ENCODE measurements at places on chromosomes 11 and 22. TPM values are rescaled to one million over a fixed set of nuclear protein-coding genes. Genes with fewer than 3 reads are reported as not detected.

DNA sequence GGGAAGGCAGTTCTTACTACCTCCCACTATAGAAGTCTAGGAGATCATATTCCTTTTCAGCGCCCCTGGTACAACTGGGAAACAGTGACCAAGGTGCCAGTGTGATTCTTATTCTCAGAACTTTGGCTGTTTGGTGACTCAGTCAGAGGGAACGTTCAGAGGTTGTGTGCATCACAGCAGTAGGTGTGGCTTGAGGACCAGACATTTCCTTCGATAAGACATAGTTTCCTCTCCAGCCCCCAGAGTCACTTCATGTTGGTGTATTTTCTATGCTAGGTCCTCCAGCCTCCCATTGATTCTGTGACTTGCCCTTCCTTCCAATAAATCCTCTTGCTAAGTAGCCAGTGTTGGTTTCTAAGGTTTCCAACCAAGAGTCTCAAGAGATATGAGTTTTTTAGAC, 171.9 kb upstream of the MPPED2 start:
- DNase-seq: no peak

GRCh38 chr11:38169286-38169685, 1571.2 kb upstream of the RAG2 start:
- DNase-seq: peak; percentile 76

- no peak for DNase-seq
Observed at GRCh38 chr22:25002241-25002985, 49.9 kb downstream of the KIAA1671 start.

- no peak for DNase-seq
Observed at GRCh38 chr22:45878051-45878781, 98.7 kb downstream of the WNT7B start.

DNA sequence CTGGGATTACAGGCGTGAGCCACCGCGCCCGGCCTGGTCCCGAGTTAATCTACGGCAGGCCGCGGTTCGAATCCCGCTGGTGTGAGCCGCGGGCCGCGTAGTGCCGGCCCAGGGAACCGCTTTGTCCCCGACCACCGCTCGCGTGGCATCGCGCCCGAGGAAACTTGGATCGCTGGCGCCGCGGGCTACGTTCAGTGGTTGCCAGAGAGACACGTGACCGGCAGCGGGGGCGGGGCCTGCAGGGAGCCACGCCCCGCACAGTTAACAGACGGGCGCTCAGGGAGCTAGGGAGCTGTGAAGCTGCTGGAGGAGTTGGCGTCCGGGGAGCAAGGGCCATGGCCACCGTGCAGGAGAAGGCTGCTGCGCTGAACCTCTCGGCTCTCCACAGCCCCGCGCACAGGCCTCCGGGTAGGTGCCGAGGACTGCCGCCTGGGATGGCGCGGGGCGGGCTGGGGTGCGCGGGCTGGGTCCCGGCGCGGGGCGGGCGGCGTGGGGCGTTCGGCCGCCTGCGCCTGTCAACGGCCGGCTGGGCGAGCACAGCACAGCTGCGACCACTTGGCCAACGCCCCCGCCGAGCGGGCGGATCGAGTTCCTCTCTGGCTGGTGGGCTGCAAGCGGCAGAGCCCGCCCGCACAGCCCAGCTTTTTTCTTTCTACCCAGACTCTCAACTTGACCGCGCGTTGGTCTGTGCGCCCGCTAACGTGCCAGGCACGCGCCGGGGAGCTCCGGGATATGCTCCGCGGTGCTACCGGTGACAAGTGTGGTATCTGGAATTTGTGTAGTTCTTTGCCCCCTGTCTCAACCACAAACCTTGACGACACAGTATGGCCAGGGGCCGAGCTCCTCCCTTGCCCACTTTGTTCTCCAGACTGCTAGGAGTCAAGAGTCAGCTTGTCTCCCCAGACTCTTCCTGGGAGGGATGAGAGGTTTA, at the start of gene DEPDC7:
Gene DEPDC7, plus strand, starts transcription at position 258 of the 931 bp plus-strand sequence. Its CDS starts 78 bp downstream, at position 336.
- DNase-seq: peak; percentile 72

GRCh38 chr11:6655020-6655789, 404 bp downstream of the DCHS1 start:
- no peak for DNase-seq

DNA sequence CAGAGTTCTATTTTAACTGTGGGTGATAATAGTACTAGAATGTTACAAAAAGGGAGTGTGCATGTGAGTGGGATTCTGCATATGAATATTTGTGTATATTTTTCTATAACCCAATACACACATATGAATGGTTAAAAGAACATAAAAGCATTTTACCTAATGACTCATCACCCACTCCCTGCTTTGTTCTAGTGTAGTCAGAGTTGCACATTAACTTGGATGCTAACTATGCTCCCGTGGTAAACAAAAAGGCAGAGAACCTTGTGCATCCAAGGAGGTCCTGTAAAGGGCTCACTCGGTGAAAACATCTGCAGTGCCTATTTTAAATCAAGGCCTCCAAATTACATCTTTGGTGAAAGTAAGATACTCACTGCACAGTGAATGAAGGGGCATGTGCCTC, 1289.4 kb downstream of the LRRC4C start:
- peak; percentile 50 for DNase-seq

GRCh38 chr11:78798663-78799062, 224.0 kb upstream of the NARS2 start:
- peak; percentile 42 for DNase-seq

- no peak for DNase-seq
Observed at GRCh38 chr11:8013833-8014232, 26.7 kb downstream of the EIF3F start.

DNA sequence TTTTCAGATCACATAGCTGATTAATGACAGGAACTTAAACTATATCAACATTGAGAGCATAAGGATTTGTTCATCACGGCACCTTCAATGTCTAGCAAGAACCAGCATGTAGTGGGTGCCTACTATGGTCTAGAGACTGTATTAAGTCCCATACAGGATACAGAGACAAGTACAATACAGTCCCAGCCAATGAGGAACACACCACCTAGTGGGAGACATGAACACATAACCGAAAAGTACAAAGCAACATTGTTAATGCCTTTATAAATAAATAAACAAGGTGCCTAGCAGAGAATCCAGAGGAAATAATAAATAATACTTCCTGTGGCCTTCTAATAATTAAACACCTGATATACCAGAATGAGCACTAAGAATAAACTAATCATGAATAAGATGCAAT, 87.7 kb upstream of the OPCML start:
- DNase-seq: no peak

DNA sequence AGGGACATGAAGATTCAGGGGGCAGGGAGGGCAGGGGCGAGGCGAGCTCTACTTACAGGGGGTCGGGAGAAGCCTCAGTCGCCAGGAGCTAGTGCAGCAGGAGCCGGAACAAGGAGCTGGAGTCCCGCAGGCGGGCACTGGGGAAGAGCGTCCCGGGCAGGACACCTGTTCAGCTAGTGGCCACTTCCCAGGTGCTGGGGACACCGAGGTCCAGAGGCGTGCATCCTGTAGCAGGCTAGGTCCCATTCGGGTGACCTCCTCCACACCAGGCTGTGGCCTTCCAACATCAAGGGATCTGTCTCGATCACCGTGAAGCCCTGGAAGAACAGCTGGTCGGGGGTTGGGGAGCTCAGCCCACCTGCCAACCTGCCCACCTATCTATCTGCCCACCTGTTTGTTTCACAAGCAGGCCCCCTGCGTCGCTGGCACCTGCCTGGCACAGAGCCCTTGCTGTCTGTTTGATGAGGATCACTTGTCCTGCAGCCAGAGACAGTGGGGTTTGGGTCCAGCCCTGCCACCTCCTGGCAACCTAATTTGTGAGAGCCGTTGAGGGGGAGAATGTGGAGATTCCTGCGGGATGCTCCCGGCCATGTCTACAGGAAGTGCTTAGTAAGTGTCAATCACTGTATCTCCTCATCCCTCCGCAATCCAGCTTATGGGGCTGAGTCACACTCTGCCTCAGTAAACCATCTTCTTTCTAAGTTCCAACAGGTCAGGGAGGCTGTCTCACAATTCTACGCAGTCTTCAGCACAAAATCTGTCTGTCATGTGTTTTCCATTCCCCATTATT, 940.9 kb downstream of the BRD1 start:
- DNase-seq: no peak

DNA sequence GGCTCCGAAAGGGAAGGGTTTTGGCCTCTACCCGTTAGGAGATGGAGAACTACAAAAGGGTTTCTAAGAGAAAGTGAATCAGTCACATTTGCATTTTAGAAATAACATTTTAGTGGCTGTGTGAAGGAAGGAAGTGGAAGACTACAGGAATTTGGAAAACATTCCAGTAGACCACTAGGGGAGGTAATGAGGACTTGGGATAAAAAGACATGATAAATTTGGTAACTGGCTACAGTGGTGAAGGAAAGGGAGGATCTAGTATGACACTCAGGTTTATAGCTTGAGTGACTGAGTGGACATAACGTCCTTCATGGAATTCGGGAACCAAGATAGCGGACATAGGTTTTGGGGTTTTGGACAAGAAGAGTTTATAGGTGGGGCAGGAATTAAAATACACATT, 7.0 kb upstream of the RRM1 start:
- peak; percentile 39 for DNase-seq

DNA sequence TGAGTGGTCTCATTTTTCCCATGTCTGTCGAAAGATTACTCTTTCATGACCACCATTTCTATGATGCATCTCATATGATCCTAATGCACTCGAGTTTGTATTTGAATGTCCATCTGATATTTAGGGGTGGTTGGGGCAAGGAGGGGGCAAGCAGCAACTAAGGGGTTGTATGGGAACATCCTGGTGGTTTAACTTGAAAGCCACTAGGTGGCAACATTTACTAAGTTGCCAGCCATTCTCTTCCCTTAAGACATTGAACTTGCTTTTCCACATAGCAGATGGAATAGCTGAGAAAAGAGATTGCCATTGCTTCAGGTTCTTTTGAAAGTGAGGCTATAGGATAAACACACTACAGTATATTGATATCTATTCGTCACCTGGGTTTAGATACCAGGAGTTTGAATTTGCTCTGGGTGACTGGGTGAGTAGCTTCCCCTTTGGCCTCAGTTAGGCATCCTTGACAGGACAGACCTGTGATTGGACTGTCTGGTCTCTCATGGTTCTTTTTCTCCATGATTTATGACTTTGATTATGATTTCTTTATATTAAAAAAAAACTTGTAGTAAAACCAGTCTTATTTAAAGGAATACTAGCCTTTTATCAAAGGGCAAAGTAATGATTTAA, 32.4 kb downstream of the NF2 start:
- DNase-seq: peak; percentile 56

DNA sequence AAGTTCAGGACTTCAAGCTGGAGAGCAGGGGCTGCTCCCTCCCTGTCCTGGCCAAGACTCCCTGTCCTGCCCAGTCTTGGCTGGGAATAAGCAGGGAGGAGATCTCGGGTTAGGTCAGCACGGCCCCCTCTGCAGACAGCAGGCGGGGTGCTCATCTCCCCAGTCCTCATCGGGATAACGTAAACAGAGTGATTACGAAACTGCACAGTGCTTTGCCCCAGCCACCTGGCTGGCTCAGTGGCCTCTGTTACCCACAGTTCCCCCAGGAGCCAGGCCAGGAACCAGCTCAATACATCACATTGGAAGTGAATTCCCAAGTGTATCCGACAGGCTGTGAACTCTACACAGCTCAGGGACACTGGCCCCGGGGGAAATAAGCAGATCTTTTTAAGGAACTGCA, 42.7 kb upstream of the KCNJ11 start:
- DNase-seq: no peak

DNA sequence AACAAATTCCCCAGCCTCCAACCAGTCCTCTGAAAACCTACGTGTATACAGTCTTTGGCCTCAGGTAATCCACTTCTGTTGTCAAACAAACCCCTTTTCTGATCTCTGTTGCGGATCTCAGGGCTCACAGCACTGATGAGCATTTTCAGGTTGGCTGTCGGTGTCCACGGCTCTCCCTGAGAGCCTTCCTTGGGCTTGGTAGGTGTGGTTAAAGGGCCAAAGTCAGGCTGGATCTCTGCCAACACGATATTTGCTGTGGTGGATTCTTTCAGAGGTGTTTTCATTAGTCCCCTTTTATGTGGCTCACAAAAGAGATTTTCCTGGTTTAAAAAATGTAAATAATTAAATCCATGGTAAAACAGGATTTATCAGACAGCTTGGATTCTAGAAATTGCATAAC, 2.9 kb downstream of the E2F8 start:
- no peak for DNase-seq

- no peak for DNase-seq
Observed at GRCh38 chr11:1751531-1751921, 1.1 kb upstream of the IFITM10 start.

DNA sequence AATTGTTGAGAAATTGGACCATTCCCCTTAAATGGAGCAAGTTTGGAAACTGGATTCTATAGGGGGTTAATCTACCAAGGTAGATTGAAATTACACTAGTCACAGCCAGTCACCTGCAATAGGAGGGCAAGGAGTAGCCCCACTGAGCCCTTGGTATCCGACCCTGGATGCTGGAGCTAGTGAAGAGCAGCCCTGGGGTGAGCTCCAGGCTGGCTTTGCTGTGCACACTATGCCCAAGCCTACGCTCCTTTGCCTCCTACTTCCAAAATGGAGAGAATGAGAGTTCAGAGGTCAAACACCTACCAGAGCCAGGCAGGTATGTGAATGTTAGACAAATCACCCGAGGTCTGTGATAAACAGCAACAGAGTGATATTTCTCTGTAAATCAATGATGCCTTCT, 23.7 kb downstream of the SNU13 start:
- no peak for DNase-seq

DNA sequence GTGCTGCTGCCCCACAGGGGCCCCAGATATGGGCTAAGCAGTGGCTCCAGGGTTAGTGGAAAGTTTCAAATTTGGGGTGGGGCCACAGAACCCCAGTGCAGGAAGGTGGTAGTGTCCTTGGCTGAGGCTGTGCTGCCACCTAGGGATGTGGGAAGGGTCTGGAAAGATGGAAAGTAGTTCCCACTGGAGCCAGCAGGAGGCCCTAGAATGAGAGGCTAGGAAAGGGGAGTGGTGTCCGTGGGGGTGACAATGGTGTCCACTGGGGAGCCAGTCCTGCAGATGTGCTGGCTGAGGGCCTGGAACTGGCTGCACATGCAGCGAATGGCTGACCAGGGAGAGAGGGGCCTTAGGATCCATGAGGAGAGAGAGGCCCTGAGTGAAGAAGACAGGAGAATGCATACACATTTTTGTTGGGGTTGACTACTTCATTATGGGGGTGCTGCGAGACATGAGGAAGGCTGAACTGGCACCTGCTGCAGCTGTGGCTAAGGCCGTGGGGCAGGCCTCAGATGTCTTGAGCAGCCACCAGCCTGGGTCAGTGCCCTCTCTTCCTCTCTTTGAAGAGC, 21.1 kb downstream of the RFPL3 start:
- DNase-seq: no peak

The BRSK2 gene
- 7.1 TPM for total RNA-seq

The TMPRSS13 gene
- total RNA-seq: 0.66 TPM

The MFNG gene
- total RNA-seq: 1.4 TPM

The LRP5 gene
- 19.6 TPM for total RNA-seq

The CRYAB gene
- 4.1 TPM for total RNA-seq

The TMEM191C gene
- total RNA-seq: 3.4 TPM

The MRGPRE gene
- not detected for total RNA-seq

The TMEM191B gene
- total RNA-seq: 3.1 TPM

The ESAM gene
- 22.0 TPM for total RNA-seq

The PATL1 gene
- 38.1 TPM for total RNA-seq

The TPBGL gene
- 0.20 TPM for total RNA-seq

The INPP5J gene
- total RNA-seq: 3.0 TPM

All from astrocyte (in vitro differentiated cells and primary cell).